ENCODE measurements at places on chromosomes 5 and 9.

- no peak for DNase-seq
Measured at GRCh38 chr5:108006791-108007190, 336.1 kb upstream of the EFNA5 start.

- no peak for DNase-seq
Measured at GRCh38 chr5:129687941-129688340, 60.0 kb upstream of the MINAR2 start.

- no peak for DNase-seq
Measured at GRCh38 chr9:852539-852938, 11.0 kb downstream of the DMRT1 start.

DNA sequence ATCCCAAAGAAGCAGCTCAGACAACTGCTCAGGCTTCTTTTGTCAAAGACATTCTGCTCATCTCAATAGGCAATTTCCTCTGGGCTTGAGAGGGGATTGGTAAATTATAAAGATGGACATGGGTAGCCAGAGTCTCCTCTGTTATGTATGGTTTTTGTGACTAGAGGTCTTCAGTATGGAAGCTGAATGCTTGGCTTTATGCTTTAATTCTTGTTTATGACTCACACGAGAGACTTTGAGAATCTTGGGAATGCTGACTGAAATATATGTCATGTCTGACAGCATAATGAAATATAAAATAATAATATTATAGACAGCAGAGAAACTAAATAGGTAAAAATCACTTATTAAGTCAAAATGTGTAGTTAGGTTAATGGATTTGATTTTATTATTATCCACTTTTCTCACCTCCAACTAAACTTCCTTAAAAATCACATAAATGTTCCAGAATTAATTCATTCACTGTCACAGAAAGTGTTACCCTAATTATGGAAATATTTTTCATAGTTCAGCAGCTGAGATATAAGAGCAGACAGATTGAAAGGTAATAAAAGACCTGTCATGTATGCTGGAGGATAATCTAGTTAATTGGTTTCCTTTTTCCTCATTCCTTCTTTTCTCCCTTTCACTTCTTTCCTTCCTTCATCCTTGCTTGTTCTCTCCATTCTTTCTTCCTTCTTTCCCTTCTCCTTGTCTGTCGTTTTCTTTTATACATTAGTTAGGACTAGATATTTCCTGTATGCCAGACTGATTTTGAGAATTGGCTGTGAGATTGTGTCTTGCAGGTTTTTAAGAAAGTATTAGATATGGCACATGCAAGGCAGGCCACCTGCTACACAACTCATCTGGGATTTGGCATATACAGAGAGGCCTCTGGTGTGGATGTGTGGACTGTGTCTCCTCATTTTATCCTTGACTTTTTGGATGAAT, 1866.1 kb upstream of the NUDT12 start:
- DNase-seq: no peak

DNA sequence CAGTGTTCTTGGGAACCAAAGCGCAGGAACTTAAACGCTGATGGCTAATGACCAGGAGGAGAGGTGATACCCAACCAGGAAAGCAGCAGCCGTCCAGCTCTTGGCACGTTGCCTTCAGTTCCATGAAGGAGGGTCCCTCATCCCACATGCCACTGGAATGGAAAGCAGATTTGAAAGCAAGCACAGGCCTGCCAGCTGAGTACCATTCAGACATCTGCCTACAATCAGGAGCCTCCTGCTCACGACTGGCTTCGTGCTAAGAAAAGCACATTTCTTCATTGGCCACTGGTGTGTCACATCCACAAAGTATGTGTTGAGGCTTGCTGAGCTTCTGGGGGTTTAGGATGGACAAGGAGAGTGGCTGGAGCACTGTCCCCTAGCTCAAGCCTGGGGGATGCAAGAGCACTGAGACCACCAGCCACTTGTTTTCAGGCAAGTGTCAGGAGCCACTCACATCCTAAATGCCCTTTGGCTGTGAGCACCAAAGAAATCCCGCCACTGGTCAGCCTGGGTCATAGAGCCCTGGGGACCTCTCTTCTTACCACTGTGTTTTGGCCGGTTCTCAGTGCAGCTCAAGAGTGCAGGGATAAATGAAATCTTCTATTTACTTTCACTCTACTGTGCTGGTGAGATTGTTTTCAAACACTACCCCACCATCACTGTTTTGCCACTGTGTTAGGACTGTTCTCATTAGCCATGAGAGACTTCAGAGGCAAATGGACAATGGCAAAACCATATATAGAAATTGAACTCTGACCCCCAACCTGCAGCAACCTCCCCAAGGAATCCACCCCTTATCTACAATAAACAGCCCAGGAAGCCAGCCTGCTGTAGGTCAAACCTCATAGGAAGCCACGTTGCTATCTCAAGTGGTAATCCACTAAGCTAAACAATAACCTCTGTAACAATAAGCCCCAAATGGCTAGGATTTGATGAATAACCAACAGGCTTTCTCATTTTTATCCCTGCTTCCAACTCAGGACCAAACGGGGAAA, 58.3 kb downstream of the MTX3 start:
- peak; percentile 60 for DNase-seq

DNA sequence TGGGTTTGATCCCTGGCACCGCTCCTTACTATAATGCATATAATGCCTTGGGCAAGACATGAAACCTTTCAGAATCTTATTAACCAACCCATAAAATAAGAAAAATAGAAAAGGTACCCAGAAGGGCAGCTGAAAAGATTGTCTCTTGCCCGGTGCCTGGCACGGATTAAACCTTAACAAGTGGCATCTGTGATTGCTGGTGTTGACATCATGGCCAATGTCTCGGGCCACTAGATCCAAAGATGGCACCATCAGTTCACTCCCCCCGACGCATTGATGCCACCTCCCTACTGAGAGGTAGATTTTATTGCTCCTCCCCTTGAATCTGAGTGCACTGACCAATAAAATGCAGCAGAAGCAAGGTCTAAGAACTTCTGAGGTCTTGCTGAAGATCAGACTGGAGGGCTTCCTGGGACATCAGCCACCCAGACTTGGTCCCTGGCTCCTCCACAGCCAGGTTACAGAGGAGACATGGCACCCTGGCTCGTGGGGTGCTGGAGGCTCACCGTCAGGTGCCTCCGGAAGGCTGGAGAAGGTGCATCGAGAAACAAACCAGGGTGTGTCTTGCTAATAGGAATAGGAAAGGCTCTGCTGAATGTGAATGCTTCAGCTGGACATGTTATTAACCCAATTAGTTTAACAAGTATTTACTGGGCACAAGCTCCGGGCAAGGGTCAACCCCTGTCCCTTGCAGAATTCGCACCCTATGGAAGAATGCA, 80.0 kb upstream of the COL5A1 start:
- DNase-seq: no peak

- DNase-seq: no peak
Measured at GRCh38 chr5:7813576-7813975, 37.4 kb downstream of the CFAP90 start.

GRCh38 chr5:74765201-74765600, 1.7 kb downstream of the GFM2 start:
- DNase-seq: no peak

GRCh38 chr5:14295610-14296009, 152.5 kb downstream of the TRIO start:
- DNase-seq: no peak

DNA sequence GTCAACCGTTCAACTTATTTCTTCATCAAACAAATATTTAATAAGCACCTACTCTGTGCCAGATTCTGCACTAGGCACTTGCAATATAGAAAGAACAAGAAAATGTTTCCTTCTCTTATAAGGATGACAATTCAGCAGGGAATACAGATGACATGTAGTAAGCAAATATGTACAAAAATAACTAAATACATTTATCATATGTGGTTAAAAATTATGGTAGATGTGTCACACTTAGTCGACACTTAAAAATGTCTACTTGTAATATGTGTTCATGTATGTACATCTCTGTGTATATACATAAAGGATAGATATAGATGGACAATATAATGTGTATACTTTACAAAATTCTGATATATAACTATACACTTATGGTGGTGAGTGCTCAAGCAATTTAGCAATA, 417.0 kb upstream of the MEF2C start:
- no peak for DNase-seq

DNA sequence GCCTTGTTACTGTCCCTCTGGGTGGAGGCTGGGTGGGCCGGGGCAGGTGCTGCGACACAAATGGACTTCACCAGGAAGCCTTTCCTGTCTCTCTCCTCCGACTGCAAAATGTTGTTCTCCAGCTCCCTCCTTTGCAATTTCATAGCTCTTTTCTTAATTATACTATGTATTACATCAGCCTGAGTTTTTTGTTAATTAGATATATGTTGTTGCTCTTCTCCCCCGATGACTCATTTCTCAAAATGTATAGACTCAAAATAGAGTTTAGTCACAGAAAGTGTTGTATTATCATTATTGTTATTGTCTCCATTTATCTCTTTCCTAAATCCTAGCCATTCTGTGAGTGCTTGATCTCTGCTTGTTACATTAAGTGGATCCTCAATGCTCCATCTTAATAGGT, 122.4 kb upstream of the OSMR start:
- DNase-seq: no peak

DNA sequence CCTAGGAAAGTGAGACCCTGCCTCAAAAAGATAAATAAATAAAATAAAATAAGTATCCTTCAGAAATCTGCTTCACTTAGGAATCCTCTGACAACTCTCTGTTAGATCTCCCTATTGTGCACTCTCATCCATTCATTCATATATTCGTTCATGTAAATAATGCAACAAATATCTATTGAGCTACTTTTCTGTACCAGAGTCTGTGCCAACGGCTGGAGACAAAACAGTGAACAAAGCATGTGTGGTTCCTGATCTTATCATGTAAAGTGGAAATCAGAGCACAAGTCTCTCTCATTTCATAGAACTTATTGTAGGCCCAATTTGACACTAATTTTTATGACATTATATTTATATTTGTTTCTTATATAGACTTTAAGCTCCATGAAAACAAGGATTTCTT, 40.3 kb upstream of the DAB2 start:
- DNase-seq: no peak

GRCh38 chr5:74034733-74035132, 408.7 kb downstream of the ARHGEF28 start:
- DNase-seq: no peak

- no peak for DNase-seq
Measured at GRCh38 chr5:171451421-171451820, 32.0 kb downstream of the FGF18 start.

- DNase-seq: no peak
Measured at GRCh38 chr5:123449424-123449974, 26.3 kb upstream of the CEP120 start.

- DNase-seq: no peak
Measured at GRCh38 chr5:38534156-38534453, 22.3 kb downstream of the LIFR start.

DNA sequence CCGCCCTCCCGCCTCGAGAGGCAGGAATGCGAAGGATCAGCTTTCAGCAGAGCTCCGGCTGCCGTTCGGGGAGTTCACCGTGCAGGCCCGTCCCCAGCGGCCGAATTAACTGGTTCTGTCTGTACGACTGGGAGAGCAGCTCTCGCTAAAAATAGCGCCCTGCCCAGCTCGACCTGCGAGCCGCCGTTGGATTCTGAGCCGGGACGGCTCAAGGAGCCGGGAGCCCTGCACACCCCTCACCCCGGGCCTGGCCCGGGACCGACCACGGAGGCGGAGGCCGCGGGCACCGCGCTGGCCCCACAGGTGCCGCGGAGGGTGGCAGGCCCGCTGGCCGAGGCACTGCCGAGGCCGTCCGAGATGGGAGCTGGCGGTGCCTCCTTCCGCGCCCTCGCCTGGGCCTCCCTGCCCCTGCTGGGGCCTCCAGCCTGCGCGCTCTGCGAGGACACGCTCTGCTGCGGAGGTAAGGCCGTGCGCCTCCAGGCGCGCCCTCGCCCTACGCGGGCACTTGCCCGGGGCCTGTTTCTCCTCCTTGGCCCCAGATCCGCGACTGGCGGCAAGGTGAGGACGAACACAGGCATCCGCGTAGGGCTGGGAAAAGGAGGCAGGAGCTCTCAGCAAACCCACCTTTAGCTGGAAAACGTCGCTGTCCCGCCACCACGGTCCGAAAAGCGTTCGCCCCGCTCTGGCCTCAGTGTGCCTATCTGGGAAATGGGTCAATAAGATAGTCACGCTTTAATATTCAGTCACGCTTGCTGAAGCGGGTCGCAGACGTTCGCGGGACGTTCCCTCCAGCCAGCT, 53.1 kb upstream of the DAB2IP start:
- DNase-seq: peak; percentile 86

DNA sequence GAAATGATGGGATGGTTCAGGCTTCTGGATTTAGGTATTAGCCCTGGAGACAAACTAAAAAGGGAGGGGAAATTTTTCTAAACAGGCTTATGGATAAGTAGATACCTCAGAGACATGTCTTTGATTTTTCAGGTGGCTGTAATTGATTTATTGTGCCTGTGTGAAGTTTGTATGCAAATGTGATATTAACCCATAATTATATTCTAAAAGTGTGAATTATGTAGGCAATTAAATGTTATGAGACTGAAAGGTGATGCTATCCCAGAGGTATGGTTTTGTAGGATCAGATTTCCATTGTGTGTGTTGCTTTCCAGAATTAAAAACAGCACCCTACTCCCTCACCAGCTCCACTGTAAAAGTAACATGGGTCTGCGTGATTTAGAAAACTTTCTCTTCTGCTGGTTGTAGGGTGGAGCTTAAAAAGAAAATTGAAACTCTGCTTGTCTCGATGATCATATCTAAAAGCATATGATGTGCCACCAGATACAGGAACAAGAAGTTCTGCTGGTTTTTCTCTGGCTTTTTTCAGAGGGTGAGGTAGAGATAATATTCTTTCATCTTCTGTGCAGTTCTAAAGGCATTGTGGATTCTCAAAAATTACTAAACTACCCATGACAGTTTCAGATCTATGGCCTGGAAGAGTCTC, 71.8 kb upstream of the TAF11L2 start:
- no peak for DNase-seq

GRCh38 chr9:87497604-87498045, at the start of gene DAPK1:
DAPK1 (plus strand) TSS chr9:87497867; CDS start chr9:87499078, 1,211 bp downstream.
- peak; percentile 75 for DNase-seq

DNA sequence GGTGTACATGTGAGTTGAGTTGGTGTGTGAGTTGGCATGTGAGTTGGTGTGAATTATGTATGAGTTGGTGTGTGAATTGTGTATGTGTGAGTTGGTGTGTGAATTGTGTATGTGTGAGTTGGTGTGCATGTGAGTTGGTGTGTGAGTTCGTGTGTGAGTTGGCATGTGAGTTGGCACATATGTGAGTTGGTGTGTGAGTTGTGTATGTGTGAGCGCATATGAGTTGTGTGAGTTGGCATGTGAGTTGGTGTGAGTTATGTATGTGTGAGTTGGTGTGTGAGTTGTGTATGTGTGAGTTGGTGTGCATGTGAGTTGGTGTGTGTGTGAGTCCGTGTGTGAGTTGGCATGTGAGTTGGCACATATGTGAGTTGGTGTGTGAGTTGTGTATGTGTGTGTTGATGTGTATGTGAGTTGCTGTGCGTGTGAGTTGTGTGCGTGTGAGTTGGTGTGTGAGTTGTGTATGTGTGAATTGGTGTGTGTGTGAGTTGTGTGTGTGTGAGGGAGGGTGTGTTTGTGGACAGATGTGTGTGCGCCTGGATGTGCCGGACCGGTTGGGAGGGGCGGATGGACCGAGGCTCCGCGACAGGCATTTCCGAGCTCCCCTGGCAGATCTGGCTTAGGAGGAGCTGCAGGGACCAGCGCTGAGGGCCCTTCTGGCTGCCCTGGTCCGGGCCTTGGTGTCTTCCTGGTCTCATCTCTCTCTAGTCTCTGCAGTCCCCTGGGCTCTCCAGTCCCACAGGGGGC, 162.5 kb upstream of the IER5L start:
- DNase-seq: peak; percentile 58
